ENCODE measurements at places on chromosomes 6 and 20.
A peak's percentile ranks its signal among the peaks of the same experiment; 100 is the strongest.

GRCh38 chr6:159959165-159959975, 9.5 kb upstream of the IGF2R start:
- DNase-seq, result no peak

DNA sequence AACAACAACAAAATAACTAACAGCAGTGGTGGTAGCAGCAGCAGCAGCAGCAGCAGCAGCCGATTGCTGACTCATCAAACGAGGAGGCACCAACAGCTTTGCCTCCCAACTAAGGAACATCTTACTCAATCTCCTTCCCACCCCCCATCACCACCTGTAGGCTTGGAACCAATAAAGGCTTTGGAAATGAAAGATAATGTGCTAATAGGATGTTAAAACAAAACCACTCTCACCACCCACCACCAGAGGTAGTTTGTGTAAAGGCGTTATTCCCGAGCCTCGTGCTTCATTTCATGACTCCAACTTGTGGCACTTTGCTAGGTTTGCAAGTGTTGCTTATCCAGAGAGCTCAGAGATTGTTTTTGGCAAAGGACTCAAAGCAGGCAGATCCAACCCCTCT, 346.5 kb downstream of the CD83 start:
- DNase-seq, result no peak

DNA sequence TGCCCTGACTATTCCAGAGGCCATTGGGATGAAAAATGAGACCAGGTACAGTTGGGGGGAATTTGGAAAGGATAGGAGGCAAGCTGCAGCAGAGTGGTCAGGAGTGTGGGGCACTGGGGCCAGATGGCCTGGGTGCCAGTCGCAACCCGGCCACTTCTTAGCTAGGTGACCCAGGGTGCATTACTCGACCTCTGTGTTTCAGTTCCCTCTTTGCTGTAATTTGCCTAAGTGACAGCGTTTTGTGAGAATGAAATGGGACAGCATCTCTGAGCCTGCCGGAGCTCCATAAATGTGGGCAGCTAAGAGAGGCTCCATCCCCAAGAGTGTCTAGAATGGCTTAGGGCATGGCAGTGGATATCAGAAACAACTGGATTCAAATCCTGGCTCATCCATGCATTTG, 13.9 kb downstream of the LRFN2 start:
- no peak for DNase-seq

DNA sequence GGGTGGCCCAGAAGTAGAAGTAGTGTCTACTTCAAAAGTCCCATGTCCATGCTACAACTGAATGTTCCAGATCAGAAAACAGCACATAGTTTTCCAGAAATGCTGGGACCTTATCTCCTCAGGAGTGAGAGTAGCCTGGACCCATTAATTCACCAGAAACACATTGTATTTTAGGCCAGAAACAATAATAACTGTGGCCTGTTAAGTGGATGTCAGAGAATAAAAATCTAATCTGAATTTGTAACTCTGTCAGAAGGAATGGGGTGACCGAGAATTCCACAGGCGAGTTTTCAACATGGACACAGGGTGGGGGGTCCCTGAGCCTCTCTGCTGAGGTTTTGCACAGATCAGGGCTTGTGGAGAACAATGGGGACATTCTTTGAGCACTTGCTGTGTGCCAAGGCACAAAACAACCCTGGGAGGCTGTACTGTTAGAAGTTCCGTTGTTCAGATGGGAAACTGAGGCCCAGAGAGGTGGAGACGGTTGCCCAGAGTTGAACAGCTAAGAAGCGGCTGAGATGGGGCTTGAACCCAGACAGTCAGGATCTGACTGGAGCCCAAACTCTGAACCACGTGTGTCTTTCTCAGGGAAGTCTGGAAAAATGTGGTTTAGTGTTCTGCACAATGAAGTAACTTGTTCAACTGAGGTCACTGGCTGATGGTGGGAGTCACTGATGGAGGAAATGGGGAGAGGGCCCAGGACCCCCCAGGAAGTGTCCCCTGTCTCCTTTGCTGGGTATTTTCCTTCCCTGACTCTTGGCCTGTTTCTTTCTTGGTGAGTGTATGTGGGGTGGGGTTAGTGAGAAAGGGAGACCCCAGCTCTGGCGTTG, 44.2 kb downstream of the SNAI1 start:
- DNase-seq, result no peak

- no peak for DNase-seq
Measured at GRCh38 chr20:2101057-2101864, at the start of gene STK35. Gene STK35 (plus strand): TSS chr20:2101827. CDS start chr20:2101882, 55 bp downstream.

GRCh38 chr6:118325220-118325860, 222.8 kb upstream of the PLN start:
- no peak for DNase-seq

DNA sequence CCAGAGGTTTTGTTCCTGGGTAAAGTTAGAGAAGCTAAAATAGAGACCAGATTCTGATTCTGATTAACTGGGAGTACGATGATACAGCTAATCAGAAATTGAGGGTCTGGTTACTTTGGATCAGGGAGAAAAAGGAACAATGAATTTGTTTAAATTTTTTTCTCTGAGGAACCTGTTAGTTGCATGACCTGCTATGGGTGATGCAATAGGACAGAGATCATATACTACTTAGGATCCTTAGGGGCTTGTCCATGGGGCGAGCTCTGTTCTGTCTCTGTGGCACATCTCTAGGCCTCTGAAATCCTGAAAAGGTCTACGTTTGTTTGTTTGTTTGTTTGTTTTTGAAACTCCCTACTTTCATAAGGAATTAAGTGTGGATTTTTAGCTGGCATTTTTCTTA, 166.1 kb upstream of the LAMP5 start:
- no peak for DNase-seq

- DNase-seq, result no peak
Measured at GRCh38 chr6:37555040-37555781, 55.5 kb upstream of the CCDC167 start.

GRCh38 chr20:17533396-17533795, 2.2 kb upstream of the BFSP1 start:
- DNase-seq, result peak; percentile 56

DNA sequence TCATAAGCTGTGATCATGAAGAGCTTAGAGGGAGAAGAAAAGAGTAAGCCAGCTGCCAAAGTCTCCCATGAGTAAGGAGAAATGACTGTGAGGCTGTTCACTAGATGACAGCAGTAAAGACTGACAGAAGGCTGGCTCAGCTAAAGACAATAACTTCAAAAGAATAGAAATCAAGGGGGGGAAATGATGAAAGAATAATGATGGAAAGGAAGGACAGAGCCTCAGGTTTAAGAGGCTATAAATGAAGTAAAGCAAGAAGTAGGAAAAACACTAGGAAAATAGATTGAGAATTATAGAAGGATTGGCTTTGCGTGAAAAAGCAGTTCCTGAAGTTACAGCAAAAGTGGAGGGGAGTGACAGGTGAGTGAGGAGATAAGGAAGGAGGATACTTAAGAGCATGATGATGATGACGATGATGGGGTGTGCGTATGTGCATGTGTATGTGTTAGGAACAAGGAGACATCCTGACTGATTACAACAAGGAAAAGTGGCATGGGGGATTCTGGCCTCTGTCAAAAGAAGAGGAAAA, 48.2 kb downstream of the HBS1L start:
- DNase-seq, result no peak

GRCh38 chr6:11324453-11325015, 92.1 kb upstream of the NEDD9 start:
- no peak for DNase-seq

DNA sequence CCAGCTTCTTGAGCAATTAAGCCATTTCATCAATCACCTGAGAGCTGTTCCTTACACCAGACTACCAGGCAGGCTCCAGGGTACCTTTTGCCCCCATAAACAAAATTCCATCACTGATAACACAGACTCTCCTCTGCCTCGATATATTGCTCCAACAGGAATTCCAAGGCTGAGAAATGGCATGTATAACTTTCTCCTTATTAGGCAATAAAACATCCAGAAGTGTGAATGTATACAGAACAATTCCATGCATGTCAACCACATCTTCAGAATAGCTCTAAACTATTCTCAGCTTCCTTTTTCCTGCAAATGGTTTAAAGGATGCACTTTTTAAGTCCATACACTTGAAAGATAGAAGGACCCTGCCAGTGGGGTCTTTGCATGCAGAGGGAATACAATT, 73.8 kb downstream of the EDN3 start:
- DNase-seq, result no peak

- DNase-seq, result peak; percentile 61
Measured at GRCh38 chr6:32700391-32701040, 34.1 kb upstream of the HLA-DQB1 start.

DNA sequence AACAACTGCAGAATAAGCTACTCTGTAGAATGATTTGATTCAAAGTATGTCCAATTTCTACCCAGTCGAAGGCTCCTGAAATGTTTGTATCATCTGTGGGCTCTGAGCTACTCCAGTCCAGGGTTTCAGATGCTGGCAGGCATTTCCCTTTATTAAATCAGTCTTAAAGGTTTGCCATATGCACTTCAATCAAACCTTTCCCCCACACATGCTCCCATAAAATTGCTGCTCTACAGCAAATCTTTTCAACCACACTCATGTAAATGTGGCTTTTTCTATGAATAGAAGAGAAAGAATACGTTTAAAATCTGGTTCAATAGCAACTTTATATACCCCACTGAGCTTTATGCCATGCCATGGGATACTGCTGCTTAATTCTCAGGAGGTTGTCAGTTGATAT, 242.4 kb upstream of the MAP3K7 start:
- DNase-seq, result no peak

DNA sequence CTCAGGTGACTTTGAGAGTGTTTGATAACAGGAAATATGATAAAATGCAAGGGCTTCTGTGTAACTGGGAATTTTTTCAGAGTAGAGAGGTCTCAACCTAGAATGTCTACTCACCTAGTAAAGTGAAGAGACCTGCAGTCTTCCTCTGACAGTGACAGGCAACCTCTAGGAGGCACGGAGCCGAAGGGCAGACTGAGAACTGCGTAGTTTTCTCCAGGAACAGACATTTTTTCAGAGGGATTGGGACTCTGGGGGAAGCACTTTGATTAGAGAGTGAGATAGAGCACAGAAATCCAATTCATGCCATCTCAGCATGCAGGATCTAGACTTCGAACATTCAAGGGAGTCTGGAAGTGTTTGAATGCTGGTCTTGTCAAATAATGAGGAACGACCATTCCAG, 213.3 kb downstream of the AKAP7 start:
- no peak for DNase-seq

- no peak for DNase-seq
Measured at GRCh38 chr6:163585932-163586437, 171.5 kb downstream of the QKI start.

GRCh38 chr6:25107218-25107617, 171.5 kb upstream of the RIPOR2 start:
- DNase-seq, result no peak

DNA sequence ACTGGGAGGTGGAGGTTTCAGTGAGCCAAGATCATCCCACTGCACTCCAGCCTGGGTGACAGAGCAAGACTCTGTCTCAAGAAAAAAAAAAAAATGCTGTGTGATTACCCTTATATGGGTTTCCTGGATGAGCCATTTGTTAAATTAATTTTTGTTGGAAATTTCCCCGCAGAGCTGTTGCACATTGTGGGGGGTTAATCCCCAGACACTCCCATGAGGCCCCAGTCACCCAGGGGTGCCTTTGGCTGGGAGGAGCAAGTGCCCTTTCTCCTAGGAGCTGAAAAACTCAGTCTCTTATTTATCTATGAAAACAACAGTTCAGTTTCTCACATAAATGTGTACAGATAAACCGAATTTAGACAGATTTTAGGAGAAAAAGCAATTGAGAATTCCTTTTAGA, 4.7 kb upstream of the DEFB132 start:
- DNase-seq, result no peak
